ENCODE measurements at places on chromosomes 3 and 15. TPM values are rescaled to one million over a fixed set of nuclear protein-coding genes. Genes with fewer than 3 reads are reported as not detected.

- H3K4me1 ChIP-seq = no peaks in the 10 kb centered on the region
- peak; percentile 30 for DNase-seq
- no peaks in the 10 kb centered on the region for H3K27me3 ChIP-seq
- no peak overlapping the region for H3K27ac ChIP-seq
- H3K4me3 ChIP-seq = no peak overlapping the region
Observed at GRCh38 chr3:68972358-68972979, 40.1 kb upstream of the TAFA4 start.

DNA sequence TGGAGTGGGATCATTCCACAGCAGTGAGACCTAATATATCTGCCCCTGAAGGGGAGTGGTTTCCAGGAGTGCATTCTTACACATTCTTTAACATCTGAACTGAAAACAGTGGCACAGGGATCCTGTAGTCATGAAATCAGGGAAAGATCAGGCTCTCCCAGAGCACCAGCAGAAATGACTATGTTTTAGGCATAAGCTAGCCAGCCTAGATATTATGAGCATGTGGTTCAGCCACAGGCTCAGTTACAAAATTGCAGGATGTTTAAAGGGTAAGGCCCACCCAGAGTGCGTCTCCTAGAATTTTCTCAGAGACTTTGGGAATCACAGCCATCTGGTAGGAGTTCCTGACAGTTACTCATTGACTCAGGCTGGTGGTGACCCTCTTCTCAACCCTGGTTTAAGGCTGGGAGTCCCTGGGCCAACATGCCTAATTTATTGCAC is 20.9 kb downstream of the FSTL1 start:
- no peaks in the 10 kb centered on the region for H3K36me3 ChIP-seq
- H3K27ac ChIP-seq = no peak overlapping the region
- H3K4me3 ChIP-seq = no peak overlapping the region

- no peaks in the 10 kb centered on the region for H3K4me1 ChIP-seq
- no peak overlapping the region for H3K4me3 ChIP-seq
- H3K27me3 ChIP-seq = no peaks in the 10 kb centered on the region
- no peak overlapping the region for H3K27ac ChIP-seq
- H3K36me3 ChIP-seq = no peaks in the 10 kb centered on the region
- no peak for DNase-seq
Observed at GRCh38 chr15:95624616-95625361, 705.7 kb upstream of the NR2F2 start.

DNA sequence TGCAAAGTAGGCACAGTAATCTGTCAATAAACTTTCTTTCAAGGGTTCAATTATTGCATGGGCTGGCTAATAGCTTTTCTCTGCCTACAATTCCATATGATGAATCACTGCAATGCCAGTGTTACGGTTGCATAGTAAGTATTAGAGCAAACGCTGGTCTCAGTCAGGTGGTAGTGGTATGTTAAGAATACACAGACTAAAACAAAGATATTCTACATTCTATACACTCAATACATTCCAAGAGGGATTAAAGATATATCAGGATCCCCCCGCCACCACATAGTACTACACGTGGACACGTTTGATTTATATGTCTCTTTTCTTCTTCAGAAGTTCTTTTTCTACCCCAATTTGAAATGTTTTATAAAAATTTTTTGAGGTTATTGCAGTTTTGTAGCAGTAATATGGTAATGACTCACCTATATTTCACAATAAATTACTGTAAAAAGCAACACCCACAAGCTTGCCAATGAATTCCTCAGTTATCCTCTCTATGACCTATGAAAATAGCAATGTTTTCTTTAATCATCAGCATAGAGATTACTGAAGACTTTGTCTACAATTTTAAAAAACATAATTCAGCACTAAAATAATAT is 68.2 kb downstream of the CD200R1L start:
- DNase-seq = no peak
- no peak overlapping the region for H3K27ac ChIP-seq
- H3K4me3 ChIP-seq = no peak overlapping the region
- H3K36me3 ChIP-seq = no peaks in the 10 kb centered on the region

DNA sequence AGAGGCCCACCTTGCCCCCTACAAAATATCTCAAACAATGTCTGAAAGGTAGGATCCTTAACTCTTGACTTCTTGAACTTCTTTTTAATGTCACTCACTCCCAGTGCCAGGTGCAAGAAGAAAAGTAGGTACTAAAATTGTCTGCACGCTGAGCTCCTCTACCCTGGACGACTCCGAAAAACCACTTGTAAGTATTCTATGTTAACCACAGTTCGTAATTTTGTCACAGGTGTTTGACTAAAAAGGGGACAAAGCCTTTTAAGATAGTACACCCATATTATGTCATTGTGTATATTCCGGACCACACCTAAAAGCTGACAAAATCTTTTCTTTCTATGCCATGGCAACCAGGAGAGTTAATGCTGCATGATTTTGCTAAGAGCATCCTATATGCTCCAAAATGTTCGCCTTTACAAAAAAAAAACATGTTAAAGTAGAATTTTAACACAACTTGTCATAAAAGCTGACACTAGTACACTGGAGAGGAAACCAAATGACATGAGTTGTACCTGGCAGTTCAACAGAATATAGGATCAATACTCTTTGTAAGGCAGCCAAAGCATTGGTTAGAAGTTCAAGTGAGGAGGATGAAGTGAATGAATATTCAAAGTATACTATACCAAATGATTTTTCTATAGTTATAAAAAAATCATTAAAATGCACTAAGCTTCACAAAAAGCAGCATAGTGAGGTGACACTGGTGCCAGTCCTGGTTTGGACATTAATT is 210.5 kb downstream of the FOXP1 start:
- H3K4me3 ChIP-seq = no peak overlapping the region
- H3K27me3 ChIP-seq = no peaks in the 10 kb centered on the region
- no peak overlapping the region for H3K27ac ChIP-seq
- H3K4me1 ChIP-seq = peaks cover 57% of the 10 kb centered on the region
- no peak for DNase-seq

GRCh38 chr3:31173118-31173718 is 278.8 kb upstream of the GADL1 start:
- no peak overlapping the region for H3K27ac ChIP-seq
- DNase-seq = no peak
- H3K27me3 ChIP-seq = no peaks in the 10 kb centered on the region
- no peaks in the 10 kb centered on the region for H3K4me1 ChIP-seq
- H3K36me3 ChIP-seq = no peaks in the 10 kb centered on the region

DNA sequence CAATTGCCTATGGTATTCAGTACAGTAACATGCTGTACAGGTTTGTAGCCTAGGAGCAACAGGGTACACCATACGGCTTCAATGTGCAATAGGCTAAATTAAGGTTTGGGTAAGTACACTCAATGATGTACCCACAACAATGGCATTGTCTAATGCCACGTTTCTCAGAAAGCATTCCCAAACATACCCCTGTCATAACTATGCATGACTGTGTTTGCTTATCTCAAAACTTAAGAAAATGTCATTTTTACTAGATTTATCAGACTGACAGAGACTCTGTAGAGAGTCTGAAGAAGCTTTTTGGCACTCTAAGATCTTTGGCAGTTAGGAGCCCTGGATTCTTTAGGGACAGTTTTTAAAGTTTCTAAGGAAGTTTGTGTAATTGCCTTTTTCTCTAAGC is 59.9 kb downstream of the MECOM start:
- no peak overlapping the region for H3K27ac ChIP-seq
- H3K4me3 ChIP-seq = no peak overlapping the region
- DNase-seq = no peak
- no peaks in the 10 kb centered on the region for H3K36me3 ChIP-seq
- H3K27me3 ChIP-seq = no peaks in the 10 kb centered on the region

GRCh38 chr3:52175416-52176179 is 21.4 kb upstream of the POC1A start:
- H3K4me3 ChIP-seq = no peak overlapping the region
- H3K4me1 ChIP-seq = no peaks in the 10 kb centered on the region
- H3K27ac ChIP-seq = no peak overlapping the region
- no peak for DNase-seq
- H3K36me3 ChIP-seq = no peaks in the 10 kb centered on the region

GRCh38 chr15:60701261-60702019 is 222.5 kb upstream of the ICE2 start:
- H3K27me3 ChIP-seq = no peaks in the 10 kb centered on the region
- no peak overlapping the region for H3K4me3 ChIP-seq
- H3K27ac ChIP-seq = no peak overlapping the region
- no peaks in the 10 kb centered on the region for H3K36me3 ChIP-seq

- H3K4me1 ChIP-seq = no peaks in the 10 kb centered on the region
- no peak overlapping the region for H3K27ac ChIP-seq
- no peaks in the 10 kb centered on the region for H3K36me3 ChIP-seq
- no peaks in the 10 kb centered on the region for H3K27me3 ChIP-seq
- no peak overlapping the region for H3K4me3 ChIP-seq
Observed at GRCh38 chr3:99856437-99857220, 39.0 kb downstream of the CMSS1 start.

- no peak overlapping the region for H3K27ac ChIP-seq
- no peak for DNase-seq
- no peaks in the 10 kb centered on the region for H3K36me3 ChIP-seq
- no peaks in the 10 kb centered on the region for H3K27me3 ChIP-seq
- H3K4me3 ChIP-seq = no peak overlapping the region
Observed at GRCh38 chr15:65370885-65371284, 6.9 kb downstream of the IGDCC3 start.

- no peaks in the 10 kb centered on the region for H3K36me3 ChIP-seq
- no peak for DNase-seq
- no peak overlapping the region for H3K4me3 ChIP-seq
- H3K4me1 ChIP-seq = no peaks in the 10 kb centered on the region
Observed at GRCh38 chr3:62521464-62522105, 148.2 kb upstream of the FEZF2 start.

DNA sequence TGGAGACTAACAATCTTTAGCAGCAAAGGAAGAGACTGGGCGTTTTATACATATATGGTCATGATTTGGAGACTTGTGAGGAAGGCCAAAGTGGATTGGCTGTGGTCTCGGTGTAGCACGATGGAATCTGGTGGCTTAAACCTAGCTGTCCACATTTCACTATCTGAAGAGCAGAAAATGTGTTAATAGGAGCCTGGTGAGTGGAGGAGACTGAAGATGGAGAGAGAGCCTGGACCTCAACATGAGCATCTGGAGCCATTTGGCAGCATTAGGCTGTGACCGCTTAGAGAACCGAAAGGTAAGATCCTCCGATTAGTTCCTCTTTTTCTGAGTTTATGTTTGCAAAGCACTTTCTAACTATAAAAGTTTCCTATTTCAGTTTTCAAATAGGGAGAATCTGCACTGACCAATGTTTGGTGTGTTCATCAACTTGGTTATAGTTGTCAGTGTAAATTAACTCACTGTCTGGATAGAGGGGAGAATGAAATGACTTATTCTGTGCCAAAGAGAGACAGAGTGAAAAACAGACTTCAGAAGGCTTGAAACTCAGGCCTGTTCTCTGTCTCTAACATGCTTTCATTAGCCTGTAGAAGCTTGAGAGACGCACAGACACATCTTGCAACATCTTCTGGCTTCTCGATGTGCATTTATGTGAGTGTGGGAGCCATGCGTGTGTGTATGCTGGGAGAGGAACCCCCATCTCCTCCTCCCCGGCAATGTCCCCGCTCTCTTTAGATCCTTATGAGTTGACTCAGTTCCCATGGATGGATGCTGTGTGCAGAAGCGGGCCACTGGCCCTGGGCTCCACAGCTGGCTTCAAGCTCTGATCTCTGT is 244.7 kb upstream of the TBL1XR1 start:
- peaks cover 13% of the 10 kb centered on the region for H3K4me1 ChIP-seq
- no peak overlapping the region for H3K4me3 ChIP-seq
- peak overlapping the region; percentile 56 for H3K27ac ChIP-seq
- H3K36me3 ChIP-seq = no peaks in the 10 kb centered on the region
- H3K27me3 ChIP-seq = no peaks in the 10 kb centered on the region

DNA sequence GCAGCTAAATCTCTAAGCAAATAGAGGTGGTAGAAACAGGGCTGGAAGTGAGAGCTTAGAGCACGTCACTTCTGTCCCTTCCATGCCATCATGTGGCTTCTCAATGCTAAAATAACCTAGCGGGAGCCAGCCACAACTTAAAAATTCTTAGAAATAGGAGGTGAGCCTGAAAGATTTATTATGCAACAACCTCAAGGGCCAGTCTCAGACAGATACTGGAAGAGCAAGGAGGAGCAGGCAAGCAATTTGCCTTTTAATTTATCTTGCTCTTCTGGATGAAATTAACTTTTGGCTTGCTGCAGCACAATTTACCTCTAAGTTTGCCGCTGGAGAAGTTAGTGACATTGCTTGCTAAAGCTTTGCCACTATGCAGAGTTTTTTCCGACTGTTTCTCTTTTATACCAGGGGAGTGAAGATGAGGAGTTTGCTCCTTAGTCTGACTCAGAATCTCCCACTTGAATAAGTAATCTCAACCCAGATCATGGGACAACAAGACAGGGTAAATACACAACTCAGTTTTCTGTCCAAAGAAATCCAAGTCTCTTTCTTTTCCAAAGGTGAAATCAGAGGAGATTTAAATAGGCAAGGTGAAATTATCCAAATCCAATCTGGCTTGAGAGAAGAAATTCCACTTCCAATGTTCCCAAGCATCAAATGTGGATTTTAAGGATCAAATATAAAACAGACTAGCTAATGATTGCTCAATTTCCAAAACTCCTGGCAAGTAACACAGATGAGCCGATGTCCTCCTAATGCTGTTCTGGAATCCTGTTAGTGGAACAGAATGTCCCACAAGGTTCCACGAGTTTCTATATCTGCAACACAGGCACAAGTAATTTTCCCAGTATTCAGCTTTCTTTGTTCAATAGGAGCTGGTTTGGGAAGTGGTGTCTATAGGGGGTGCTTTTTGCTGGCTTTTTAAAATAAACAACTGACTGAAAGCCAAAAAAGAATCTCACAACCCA is 329.4 kb upstream of the RORA start:
- no peak overlapping the region for H3K27ac ChIP-seq
- H3K4me1 ChIP-seq = no peaks in the 10 kb centered on the region
- no peak overlapping the region for H3K4me3 ChIP-seq
- DNase-seq = no peak

GRCh38 chr3:44080474-44081072 is 161.1 kb upstream of the TOPAZ1 start:
- no peak overlapping the region for H3K4me3 ChIP-seq
- H3K27me3 ChIP-seq = no peaks in the 10 kb centered on the region
- DNase-seq = no peak
- H3K27ac ChIP-seq = no peak overlapping the region
- no peaks in the 10 kb centered on the region for H3K4me1 ChIP-seq

DNA sequence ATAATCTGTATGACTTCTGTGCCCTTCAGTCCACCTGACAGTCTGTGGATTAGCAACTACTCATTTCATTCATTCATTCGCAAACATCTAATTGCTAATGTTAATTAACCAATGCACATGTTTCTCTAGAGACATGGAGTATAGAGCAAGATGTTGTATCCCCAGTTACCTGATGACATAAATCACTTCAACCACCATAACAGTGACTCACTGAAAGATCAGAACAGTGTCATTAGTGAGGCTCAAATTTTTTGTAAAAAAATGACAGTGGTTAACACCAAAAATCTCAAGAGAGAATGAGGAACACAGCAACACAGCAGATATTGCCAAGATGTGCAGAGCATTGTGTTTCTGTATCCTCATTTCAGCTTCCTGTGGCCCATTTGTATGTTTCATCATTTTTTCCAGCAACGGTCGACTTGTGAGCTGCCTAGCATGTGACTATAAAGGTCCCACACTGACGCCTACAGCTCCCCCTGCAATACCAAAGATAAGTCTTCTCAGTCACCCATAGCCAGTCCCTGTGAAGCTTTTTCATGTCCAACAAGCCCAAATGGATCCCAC is 3.7 kb upstream of the PLD1 start:
- DNase-seq = no peak
- H3K36me3 ChIP-seq = no peaks in the 10 kb centered on the region
- no peak overlapping the region for H3K4me3 ChIP-seq
- H3K27ac ChIP-seq = no peak overlapping the region

CCR3 gene
- not detected for total RNA-seq

APOD gene
- total RNA-seq = 0.41 TPM

TWF2 gene
- 60.3 TPM for total RNA-seq

RBP2 gene
- total RNA-seq = not detected

Measured in B cell (primary cell).